Activated T-cell treated with anti-CD3 and anti-CD28 coated beads, Interleukin-2, amount 50 U/mL, for 4 hours (primary cell): ENCODE measurements at places on chromosomes 2 and 18. TPM values are rescaled to one million over a fixed set of nuclear protein-coding genes. Genes with fewer than 3 reads are reported as not detected.

Gene EVX2
- not detected for total RNA-seq

Gene UPP2
- not detected for total RNA-seq

Gene LONRF2
- total RNA-seq: 0.25 TPM

- DNase-seq: no peak
Measured at GRCh38 chr2:156099382-156099781, 233.1 kb downstream of the NR4A2 start.

DNA sequence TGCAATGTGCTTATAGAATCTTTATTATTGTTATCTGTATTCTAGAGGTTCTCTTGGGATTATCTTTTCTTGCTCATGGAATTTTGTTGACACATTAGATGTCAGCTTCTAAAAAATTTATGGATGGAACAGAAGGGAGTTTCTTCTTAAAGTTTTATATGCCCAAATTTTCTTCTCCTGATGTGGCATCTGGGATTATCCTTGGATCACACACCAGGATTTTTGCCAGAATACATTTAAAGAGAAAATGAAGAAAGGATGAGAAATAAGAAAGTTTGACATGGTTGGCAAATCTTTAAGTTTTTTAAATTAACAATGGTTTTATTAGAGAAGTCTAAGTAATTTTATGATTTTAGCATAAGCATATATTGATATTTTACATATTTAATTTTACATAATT is 706.7 kb upstream of the TMEFF2 start:
- no peak for DNase-seq

- no peak for DNase-seq
Measured at GRCh38 chr2:230627806-230628724, 84.6 kb upstream of the CAB39 start.

GRCh38 chr2:128628996-128629395 is 310.3 kb upstream of the HS6ST1 start:
- DNase-seq: no peak
